ENCODE measurements at places on chromosomes 12 and 14.

- DNase-seq, result no peak
Observed at GRCh38 chr12:777550-778047, 25.2 kb downstream of the WNK1 start.

DNA sequence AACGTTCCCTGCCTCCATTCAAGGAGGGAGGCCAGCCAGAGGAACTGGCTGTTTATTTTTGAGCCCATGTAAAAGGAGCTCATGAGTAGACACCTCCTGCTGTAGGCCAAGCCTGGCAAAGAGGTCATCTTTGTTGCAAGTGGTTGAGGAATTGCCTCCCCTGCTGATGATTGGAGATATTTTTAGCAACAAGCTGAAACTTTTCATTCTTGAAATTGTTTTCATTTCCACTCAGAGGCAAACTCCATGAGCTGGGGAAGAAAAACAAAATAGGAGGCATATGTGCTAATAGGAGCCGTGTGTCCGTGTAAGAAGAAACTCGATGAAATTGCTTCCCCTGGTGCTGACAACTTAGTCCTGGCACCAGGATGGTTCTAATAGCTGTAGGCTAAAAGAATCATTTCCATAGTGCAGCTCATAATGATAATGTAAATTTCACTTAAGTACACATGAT lies 440.1 kb upstream of the FAR2 start:
- DNase-seq, result no peak

GRCh38 chr12:130634866-130635265 lies 81.2 kb downstream of the RIMBP2 start:
- DNase-seq, result no peak

DNA sequence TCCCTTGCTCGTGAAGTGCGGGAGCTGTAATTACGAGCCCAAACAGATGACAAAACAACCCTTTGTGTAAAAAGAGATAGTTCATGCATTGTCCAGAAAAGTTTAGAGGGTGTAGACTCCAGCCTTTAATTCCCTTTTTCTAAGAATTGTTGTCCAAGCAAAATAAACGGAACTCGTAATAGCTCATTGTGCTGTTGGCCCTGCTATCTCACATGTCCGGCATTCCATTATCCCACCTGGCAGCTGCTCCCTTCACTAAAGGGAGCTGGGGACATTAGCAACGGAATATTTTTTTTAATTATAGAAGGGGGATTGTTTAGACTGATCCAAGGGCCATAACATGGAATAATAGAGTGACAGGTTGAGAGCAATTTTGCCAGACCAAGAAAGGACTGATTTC lies 277.5 kb upstream of the TBX3 start:
- DNase-seq, result no peak

- no peak for DNase-seq
Observed at GRCh38 chr12:10169104-10169503, 2.8 kb downstream of the OLR1 start.

DNA sequence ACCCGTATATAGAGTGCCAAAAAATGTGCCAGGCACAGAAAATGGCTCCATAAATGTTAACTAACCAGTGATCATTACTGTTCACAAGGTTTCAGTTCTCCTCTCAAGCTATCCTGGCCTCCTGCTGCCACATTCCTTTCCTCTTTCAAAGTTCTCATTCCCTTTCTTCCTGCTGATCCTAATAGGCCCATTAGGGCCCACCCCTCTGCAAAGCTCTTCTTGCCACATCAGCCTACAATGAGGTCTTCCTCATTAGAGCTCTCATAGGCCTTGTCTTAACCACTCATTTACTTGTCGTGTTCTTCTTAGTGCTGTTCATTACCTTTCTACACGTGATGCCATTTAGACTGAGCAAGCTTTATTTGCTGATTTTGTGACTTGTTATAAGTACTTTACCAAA lies 40.5 kb downstream of the RPS29 start:
- no peak for DNase-seq

- no peak for DNase-seq
Observed at GRCh38 chr14:57657487-57657886, 163.8 kb upstream of the CCDC198 start.

DNA sequence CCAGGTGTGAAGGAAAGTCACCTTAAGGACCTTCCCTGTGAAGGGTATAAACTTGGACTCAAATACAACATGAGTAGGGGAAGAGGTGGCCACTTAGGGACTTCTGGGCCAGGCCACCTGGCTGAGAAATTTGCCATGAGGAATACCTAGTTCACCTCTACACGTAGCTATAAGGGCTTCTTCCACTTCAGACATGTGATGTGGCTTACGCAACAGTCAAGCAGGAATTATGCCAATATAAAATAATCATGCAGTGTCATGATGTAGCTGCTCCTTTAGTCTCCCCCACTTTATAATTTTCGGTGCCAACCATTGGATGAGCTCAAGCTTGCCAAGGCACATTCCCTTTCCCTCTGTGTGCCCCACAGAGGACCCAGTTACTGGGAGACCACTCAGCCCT lies 166.6 kb upstream of the BCL2L14 start:
- peak; percentile 41 for DNase-seq

DNA sequence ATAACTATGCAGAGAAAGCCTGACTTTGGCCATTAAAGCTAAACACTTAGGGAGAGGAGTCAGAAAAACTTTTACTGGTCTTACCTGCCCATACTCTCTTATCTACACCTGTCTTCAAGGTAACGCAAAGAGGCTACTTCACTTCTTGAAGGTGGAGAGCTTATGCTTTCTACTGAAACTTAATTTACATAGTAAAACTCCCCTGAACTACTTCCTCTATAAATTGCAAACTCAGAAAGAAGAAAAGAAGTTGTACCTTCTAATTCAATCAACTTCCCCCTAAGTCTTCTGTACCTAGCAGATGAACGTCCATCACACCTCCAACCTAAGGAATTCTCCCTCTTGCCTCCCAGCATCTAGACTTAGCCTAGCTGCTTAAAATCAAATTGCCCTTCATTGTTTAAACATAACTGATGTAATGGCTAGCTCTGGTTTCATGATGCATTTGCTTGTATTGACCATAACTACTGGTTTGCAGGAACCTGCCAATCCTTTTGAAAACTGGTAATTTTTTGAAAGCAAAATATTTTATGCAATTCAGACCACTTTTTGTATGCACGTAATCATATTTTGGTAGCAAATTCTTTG lies 87.7 kb downstream of the STON2 start:
- no peak for DNase-seq

- DNase-seq, result no peak
Observed at GRCh38 chr14:21279783-21280182, at the start of gene RPGRIP1. TSS of gene RPGRIP1 (plus strand) at chr14:21280083. CDS start at chr14:21287977, 7,894 bp downstream.

GRCh38 chr14:64682843-64683242 lies 21.4 kb upstream of the PLEKHG3 start:
- DNase-seq, result no peak

- no peak for DNase-seq
Observed at GRCh38 chr14:63938198-63939005, 85.6 kb downstream of the SYNE2 start.

- no peak for DNase-seq
Observed at GRCh38 chr14:76405627-76406026, 29.7 kb downstream of the ESRRB start.

GRCh38 chr14:51724650-51725049 lies 72.9 kb downstream of the FRMD6 start:
- DNase-seq, result no peak

DNA sequence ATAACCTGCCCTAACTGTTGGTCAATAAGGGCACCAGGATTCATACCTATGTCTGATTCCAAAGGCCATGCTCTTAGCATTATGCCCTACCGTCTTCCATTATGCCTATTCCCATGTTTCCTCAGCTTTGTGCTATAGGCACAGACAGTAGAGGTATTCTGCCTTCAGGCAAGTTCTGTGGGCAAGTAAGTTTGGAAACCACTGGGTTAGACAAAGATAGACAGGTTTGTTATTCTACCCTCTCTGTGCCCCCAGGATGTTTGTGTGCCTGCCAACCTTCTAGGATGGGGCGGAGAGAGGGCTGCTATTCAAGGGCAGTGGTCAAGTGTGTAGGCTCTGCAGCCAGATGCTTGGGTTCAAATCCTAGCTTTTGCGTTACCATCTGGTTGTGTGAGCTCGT lies 4.6 kb downstream of the RAPGEF3 start:
- DNase-seq, result no peak

DNA sequence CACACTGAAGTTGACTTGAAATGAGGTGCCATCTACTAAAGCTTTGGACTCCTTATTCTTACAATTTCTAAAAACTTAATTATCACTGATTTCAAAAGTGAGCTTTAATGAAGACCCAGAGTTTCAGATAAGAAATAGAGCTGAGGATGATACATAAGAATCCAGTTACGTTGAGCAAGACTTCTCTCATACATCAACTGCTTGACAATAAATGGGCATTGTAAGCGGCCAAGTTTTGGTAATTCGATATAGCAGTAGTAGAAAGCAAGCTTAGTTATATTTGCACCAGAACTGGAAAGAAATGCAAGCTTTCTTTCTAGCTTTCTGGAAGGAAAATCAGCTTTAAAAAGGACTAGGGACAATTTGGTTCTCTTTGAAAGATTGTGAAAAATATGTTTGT lies 1359.6 kb downstream of the FSCB start:
- no peak for DNase-seq

DNA sequence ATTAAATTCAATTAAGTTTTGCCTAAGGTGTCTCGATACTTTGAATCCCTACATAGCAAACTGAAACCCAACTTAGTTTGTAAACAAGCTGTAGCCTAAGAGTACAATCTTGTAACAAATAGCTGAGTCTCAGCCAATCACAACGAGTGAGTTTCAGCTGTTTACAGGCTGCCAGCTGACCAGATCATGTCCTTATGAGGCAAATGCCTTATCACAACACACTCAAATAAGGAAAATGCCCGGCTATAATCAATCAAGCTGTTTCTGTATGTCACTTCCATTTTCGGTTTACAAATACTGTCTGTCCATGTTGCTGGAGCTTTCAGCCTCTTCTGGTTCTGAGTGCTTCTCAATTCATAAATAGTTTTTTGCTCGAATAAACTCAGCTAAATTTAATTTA lies 943.8 kb downstream of the SLC16A7 start:
- DNase-seq, result no peak

DNA sequence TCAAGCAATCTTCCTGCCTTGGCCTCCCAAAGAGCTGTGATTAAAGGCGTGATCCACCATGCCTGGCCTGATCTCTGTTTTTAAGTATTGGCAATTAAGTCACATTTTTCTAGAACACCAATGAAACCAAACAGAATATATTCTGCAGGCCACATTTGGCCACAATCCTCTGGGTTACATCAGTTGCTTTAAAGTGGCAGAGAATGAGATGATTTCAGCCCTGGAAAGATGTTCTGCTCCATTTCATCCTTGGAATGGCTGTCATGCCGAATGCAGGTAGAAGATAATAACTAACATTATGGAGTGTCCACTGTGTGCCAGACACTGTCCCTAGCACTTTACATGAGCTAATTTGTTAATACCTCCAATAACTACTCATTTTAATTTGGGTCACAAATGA lies 154.4 kb downstream of the PTPN11 start:
- no peak for DNase-seq

DNA sequence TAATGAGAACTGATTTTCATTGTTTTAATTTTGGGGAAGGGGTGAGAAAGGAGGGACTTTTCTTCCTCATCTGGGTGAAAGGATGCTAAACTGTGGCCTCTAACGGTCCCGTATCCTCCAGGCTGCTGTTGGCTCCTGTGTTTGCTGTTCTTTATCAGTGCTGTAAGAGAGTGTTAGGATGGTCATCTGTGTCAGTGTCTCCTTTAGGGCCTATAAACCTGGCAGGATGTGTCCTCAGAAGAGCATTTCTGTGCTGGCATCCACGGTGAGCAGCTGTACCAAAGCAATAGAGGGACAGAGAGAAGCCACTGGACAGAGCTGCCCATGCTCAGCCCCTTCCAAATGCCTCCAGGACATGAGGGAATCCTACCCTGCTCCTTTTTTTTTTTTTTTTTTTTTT lies 253.1 kb downstream of the ZFP36L1 start:
- no peak for DNase-seq

DNA sequence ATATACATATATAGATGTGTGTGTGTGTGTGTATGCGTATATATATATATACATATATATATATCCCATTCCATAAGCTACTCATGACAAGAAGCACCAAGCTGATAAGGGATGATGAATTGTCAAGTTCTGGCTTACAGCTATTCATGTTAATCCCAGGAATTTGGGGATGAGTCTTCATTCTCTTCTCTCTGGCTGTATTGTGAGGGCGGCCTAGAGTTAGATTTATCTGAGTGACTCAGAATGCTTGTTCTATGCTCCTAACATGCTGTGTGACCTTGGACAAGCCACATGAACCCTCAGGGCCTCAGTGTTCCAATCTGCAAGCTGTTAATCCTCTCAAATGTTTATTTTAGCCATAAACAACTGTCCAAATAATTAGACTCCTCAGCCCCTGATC lies 749.0 kb downstream of the MED13L start:
- no peak for DNase-seq

GRCh38 chr12:124884587-124885438 lies 21.1 kb upstream of the SCARB1 start:
- DNase-seq, result no peak

DNA sequence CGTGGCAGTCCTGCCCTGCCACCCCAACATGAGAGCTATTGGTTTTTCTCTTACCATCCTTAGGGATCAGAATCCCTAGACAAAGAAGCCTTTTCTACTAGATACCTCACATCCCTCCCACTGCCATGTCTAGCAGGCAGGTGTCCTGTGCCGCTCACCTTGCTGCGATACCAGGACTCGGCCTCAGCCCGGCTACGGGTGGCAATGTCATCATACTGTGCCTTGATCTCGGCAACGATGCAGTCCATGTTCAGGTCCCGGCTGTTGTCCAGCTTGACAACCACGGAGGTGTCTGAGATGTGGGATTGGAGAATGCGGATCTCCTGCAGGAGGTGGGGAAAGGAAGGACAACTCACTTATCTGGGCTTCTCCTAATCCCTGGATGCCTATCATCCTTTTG lies 4.5 kb downstream of the KRT83 start:
- DNase-seq, result no peak

DNA sequence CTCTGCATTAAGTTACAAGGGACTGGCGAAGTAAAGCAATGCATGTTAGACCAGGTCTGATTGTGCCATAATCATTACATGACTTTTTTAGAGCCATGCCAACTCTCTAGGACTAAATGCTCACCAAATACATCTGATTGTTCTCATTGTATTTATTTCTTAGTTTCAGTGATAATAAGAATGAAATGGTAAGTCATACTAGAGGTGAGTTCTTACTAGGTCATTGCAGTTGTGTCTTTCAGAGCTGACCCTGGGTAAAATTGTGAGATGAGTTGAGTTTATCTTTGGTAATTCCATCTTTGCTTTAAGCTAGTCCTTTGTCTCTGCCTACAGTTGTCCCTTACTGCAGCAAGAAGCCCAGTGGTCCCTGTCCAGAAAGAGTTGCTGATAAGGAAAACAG lies 73.2 kb downstream of the PRKCH start:
- no peak for DNase-seq

GRCh38 chr12:110531741-110532333 lies 29.7 kb downstream of the RAD9B start:
- DNase-seq, result no peak
